Lower leg skin (tissue), 4 donors: ENCODE measurements at places on chromosomes 1 and 21. TPM values are rescaled to one million over a fixed set of nuclear protein-coding genes. Genes with fewer than 3 reads are reported as not detected.
A peak's percentile ranks its signal among the peaks of the same experiment; 100 is the strongest.

MRPS15 gene
- total RNA-seq, result 84.6 TPM

PROK1 gene
- 1.9 TPM for total RNA-seq

LRRC38 gene
- 1.2 TPM for total RNA-seq

WDR77 gene
- 13.1 TPM for total RNA-seq

GNAT2 gene
- total RNA-seq, result not detected

ZZZ3 gene
- total RNA-seq, result 49.6 TPM

RGS8 gene
- total RNA-seq, result not detected

NLRP3 gene
- total RNA-seq, result 0.29 TPM

LENEP gene
- not detected for total RNA-seq

TDRD5 gene
- total RNA-seq, result 0.34 TPM

RYR2 gene
- 0.19 TPM for total RNA-seq

KCNJ9 gene
- total RNA-seq, result 0.12 TPM

EPS8L3 gene
- not detected for total RNA-seq

WDR4 gene
- 10.3 TPM for total RNA-seq

HHAT gene
- total RNA-seq, result 5.8 TPM

DNA sequence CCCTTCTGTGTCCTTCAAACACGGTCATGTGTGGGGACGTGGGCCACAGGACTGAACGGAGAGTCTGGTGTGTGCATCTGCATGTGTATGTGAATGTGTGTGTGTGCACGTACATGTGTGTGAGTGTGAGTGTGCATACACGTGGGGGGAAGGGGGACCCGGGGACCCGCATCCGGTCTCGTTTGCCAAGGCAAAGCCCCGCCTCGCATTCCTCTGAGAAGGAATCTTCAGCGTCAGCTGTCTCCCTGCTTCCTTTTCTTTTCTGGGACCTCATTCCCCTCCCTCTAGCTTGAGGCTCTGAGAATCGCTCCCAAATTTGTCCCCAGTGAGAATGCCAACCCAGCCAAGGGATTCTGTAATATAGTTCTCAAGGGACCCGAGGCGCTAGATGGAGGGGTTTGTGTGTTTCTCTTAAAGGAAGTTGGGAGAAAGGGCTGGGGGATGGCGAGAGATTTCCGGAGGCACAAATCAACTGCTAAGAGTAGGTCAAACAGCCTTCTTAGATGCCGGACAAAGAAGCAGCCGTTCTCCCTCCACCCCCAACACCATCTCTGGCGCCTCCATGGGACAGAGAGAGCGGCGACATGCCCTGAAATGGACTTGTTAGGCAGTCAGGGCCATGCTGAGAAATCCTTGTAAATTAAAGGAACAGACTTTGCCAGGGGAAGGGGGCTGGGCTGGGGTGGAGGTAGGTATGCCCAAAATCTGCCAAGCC lies 6.6 kb downstream of the IFFO2 start:
- no peak for DNase-seq

DNA sequence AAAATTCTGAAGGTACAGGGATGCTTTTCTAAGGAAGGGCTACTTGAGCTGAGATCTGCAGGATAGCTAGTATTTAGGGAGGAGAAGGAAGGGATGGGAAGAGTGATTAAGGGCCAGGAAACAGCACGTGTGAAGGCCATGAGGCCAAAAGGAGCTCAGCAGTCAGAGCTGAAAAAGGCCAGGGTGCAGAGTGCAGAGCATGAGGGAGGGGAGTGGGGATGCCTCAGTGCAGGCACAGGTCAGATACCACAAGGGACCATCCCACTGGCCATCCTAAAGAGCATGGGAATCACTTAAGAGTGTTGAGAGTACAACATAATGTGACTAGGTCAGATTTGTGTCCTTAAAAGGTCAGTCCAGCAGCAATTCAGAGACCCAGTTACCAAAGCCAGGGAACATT lies 16.0 kb downstream of the LRRN2 start:
- DNase-seq, result no peak

GRCh38 chr21:37204580-37204979 lies 62.6 kb downstream of the VPS26C start:
- DNase-seq, result no peak

- no peak for DNase-seq
These were observed 67.2 kb downstream of the SYDE2 start for GRCh38 chr1:85133565-85134159.

DNA sequence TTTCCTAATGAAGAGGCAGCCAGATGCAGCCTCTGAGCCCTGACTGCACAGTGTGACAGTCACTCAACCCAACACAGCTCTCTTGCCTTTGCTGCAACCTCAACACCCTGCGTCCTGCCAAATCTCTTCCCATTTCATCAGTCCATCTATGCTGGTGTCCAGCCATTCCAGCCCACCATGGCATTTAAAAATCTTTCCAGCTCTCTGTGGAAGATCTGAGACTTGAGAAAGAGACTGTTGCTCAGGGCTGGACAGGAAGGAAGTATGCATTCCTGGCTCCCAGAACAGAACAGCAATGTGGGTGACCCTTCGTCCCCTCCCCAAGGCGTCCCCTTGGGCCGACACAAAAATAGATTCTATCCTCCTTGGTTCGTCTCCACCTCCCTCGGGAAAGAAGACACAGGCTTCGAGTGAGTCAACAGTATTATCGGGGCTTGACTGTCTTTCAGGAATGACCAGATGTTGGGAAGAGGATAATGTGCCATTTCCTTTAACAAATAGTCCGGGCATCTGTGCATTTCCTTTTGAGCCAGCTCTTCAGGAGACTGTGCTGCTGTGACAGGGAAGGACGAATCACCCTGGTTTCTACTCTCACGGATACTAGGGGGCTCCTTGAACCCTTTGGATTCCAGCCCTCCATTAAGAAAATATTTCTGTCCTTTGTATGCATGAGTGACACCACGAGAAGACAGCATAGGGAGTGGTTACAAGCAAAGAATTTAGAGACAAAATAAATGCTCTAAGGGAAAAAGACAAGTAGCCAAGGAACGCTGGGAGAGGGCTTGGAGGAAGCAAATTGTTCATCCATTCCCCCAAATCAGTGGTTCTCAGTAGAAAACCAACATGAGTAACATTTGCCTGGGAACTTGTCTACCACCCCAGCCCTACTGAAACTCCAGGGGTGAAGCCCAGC lies 111.4 kb upstream of the CDC42BPA start:
- DNase-seq, result no peak

GRCh38 chr1:224800486-224801119 lies 128.9 kb upstream of the DNAH14 start:
- no peak for DNase-seq

DNA sequence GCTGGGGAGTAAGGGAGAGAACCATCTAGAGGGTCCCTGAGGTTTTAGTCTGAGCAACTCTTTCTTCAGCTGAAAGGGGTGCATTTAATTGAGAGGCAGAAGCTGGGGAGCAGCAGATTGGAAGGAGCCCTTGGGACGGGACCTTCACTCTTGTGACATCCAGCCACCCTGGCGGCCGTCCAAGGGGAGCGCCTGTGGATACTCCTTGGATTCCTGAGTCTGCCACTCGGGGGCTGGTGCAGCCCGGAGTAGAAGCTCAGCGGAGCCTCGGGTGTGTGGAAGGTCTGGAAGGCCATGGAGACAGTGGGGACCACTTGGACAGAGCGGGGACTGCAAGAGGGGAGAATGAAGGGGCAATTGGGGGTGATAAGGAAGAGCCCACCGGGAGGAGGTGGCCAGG lies 68.7 kb downstream of the AJAP1 start:
- DNase-seq, result no peak

GRCh38 chr21:45864436-45864835 lies 117.1 kb upstream of the COL6A1 start:
- no peak for DNase-seq

DNA sequence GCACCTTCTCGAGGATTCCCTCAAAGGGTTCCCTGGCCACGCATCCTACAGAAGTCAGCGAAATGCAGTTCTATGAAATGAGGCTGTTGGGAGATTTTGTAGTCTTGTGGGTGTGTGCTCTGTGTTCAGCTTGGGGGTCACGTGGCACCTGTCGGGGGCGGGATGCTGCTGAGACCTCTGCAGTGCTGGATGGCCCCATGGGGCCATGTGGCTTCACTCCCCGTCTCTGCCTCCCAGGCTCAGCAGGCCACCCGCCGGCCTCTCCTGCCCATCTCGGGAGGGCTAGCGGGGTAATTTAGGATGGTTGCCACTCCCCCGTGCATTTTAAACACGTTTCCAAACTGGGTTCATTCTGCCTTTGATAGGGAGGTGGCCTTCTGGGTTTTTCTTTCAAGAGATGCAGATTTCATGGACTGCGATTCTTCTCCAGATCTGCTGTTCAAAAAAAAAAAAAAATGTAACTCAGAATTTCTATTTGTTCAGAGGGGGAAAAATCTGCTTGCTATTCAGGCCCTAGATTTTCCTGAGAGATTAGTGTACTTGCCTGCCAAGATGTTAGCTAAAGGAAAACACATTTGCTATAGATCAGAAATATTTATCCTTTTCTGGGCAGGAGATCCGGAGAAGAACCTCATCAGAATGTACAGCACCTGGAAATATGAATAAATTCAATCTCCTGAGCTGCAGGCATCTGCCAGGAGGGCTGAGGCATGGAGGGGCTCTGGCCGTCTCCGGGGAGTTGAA lies 277.2 kb upstream of the VAMP3 start:
- no peak for DNase-seq

- DNase-seq, result no peak
These were observed 5.3 kb upstream of the SLC19A1 start for GRCh38 chr21:45547545-45547900.

DNA sequence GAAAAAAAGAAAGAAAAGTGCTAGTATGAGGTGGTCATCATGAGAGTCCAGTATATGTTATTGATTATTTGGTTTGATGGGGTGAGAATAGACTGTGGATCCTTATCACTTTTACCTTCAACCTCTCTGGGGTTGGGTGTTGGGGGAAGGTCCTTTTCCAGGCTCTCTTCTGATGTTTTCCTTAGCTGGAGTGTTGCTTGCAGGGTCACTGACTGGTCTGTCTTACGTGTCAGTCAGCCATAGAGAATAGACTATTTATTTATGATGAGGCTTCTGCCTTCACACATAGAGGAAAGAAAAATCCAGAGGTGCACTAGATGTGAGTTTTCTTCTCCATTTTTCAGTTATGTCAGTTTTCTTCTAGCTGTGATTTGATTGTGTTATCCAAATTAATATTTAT lies 36.5 kb downstream of the MAP3K21 start:
- no peak for DNase-seq

DNA sequence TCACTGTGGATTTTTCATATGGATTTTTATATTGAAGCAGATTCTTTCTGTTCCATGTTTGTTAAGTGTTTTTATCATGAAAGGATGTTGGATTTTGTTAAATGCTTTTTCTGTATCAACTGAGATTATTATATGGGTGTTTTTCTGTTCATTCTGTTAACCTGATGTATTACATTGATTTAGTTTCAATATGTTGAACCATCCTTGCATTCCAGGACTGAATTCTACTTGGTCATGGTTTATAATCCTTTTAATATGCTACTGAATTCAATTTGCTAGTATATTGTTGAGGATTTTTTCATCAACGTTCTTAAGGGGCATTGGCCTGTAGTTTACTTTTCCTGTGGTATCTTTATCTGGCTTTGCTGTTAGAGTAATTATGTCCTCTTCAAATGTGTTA lies 55.8 kb downstream of the CCDC30 start:
- no peak for DNase-seq

DNA sequence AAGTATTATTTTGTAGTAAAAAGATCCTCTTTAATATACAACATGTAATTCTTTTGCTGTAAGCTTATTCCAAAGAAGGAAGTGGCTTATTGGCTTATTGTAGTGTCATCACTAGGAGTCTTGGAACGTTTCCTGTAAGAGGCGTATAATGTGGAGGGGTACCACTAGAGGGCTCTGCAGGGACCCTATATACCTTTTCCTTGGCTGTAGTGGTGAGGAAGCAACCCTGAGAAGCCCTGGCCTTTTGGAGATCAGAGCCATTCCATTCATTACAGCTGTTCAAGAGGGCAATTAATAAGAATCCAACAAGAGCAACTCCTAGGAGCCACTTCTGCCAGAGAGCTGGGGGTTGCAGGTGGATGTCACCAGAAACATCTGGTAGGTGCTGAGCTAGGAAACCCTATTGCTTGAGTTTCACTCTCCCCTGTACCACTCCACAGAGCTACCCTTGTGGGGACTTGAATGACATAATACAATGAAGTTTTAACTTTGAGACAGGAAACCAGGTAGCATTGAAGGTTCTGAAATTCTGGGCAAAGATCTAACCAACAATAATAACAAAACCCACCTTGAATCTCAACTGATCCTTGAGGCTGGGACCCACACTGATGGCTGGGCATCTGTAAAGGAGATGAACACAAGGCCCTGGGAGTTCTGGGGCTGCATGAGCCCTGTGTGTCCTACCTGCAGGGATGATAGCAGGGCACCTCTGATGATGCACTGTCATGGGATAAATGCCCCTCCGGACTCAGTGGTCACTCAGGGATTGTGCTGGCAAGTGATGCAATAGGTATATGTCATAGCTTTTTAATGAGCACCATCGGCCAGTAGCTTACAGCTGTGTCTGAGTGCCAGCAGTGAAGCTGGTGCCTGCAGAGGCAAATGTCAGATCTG lies 160.2 kb upstream of the COA6 start:
- no peak for DNase-seq

DNA sequence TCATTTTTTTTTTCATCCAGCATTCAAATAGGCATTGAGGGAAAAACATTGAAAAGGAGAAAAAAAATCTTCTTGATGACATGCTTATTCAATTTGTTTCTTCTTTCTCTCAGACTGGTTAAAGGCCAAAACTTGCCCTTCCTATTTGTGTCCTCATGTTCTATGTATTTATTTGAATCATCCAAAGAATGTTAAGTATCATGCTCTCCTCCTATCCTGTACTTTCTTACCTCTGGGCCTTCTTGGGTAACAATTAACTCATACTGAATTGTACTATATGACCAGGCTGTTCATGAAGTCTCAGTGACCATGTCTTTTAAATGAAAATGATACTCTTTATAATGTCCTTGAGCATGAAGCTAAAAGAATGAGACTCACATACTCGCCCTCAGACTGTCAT lies 36.5 kb upstream of the DENND1B start:
- DNase-seq, result no peak

GRCh38 chr21:34185026-34185750 lies 111.8 kb downstream of the MRPS6 start:
- peak; percentile 76 for DNase-seq

GRCh38 chr1:154181944-154182343 lies 10.0 kb downstream of the TPM3 start:
- no peak for DNase-seq

DNA sequence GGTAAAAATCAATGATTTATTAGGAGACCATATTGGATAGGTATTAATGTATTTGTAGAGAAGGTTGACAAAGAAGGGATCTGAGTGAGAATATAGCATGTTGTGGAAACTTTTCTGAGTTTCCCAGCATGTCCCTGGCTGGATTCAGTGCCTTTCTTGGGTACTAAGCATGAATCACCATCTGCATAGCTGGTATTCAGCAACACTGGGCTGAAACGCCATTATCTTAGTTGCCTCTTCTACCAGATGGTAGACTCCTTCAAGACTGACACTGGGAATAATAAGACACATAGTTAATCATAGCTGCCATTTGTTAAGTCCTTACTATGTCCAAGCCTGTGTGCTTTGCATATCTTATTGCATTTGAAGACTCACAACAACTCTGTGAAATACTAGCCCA lies 45.5 kb downstream of the ATP5PF start:
- DNase-seq, result no peak

DNA sequence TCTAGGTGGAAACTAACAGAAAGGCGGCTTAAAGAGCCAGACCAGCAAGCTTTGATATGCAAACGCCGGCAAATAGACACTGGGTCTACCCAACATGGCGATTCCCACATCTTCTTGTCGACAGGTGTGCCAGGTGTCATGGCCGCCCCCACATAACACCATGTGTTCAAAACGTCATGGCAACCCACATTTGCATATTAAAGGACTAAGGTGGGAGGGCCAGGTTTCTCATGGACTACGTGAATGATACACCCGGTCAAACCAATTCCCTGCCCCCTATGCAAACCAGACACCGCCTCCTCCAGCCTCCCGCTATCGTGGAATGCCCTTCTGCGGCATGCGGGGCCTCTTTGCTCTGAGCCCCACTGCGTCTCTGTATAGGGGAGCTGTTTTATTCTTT lies 41.3 kb downstream of the ICOSLG start:
- DNase-seq, result no peak
